ENCODE measurements at places on chromosomes 5 and 9. TPM values are rescaled to one million over a fixed set of nuclear protein-coding genes. Genes with fewer than 3 reads are reported as not detected.

DNA sequence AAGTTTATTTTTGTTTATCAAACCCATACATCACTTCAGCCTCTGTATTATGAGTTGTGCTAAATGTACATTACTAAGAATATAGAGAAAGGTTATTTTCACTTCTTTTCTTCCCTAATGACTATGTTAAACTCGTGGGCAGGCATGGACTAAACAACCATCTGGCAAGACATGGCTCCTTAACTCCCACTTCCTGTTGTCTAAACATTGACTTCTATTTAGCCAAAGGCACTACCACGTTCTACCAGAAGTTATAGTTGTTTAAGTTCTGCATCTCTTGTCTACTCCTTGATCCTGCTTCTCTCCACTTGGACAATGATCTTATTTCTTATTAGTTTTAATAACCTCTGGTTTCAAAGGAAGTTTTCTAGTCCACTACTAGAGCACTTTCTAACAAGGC lies 136.1 kb downstream of the MACIR start:
- no peak for DNase-seq

DNA sequence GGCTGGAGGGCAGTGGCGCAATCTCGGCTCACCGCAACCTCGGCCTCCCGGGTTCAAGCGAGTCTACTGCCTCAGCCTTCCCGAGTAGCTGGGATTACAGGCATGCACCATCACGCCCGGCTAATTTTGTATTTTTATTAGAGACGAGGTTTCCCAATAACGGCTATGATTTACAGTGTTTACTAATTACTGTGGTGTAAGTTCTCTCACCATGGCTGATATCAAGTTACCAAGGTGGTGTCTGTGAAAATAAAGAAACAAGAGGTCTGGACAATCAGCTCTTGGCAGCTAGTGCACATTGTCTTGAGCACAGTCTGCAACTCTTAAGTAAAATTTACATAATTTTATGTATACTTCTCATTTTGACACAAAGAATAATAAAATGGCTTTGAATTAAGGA lies 385.5 kb upstream of the COX7C start:
- no peak for DNase-seq

Gene GRIA1
- total RNA-seq: 207 TPM

Gene PAIP2
- 113 TPM for total RNA-seq

Gene MEIKIN
- total RNA-seq: not detected

DNA sequence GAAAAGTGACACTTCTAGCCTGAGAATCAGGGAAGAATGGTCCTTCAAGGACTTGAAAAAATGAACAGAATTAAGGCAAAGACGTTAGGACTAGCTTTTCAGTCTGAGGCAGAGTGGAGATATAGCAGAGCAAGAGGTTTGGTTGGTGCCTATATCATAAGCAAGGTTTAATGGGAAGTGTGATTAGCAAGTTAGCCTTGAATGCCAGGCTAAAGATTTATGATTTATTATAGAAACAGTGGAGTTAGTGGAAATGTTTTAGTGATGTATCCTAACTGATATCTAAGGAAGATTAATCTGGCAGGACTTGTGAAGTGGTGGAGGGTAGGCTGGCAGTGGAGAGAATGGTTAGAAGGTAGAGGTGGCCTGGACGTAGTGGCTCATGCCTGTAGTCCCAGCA lies 7.0 kb downstream of the F2RL2 start:
- DNase-seq: no peak

DNA sequence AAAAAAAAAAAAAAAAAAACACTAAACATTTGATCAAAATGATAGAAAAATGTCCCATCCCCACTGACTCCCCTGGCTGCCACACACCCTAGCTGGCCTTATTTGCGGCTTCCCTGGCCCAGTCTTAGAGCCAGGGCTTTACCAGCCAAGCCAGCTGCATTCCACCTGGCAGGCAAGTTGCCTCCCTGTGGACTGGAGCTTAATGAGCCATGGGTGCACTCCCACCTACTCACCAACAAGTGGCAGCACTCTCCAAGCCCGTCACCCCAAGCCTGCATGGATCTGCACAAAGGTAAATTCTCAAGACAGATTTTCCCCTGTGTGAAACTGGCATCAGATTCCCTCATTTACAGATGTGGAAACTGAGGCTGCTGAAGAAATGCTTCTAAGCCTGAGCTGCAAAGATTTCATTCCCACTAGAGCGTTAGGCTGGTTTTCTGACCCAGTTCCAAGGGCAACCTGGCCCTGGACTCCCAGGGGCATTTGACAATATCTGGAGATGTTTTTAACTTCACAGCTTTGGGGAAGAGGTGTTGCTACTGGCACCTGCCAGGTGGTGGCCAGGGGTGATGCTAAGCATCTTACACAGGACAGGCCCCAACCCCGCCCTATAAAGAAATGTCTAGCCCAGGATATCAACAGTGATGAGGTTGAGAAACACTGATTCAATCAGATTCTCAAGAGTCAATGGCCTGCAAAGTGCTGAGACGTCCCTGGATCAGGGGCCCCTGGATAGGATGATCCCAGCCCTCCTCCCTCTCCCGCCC lies 21.9 kb upstream of the VDAC1 start:
- DNase-seq: no peak

Gene CARD6
- 0.82 TPM for total RNA-seq

- no peak for DNase-seq
Measured at GRCh38 chr9:106587042-106587441, 275.9 kb upstream of the ZNF462 start.

- no peak for DNase-seq
Measured at GRCh38 chr9:92657296-92658094, 12.4 kb downstream of the IPPK start.

GRCh38 chr5:170267431-170268152 lies 30.0 kb downstream of the LCP2 start:
- DNase-seq: peak; percentile 57

Gene TICAM2
- 1.2 TPM for total RNA-seq

GRCh38 chr9:21833090-21833801 lies 30.8 kb downstream of the MTAP start:
- DNase-seq: no peak

DNA sequence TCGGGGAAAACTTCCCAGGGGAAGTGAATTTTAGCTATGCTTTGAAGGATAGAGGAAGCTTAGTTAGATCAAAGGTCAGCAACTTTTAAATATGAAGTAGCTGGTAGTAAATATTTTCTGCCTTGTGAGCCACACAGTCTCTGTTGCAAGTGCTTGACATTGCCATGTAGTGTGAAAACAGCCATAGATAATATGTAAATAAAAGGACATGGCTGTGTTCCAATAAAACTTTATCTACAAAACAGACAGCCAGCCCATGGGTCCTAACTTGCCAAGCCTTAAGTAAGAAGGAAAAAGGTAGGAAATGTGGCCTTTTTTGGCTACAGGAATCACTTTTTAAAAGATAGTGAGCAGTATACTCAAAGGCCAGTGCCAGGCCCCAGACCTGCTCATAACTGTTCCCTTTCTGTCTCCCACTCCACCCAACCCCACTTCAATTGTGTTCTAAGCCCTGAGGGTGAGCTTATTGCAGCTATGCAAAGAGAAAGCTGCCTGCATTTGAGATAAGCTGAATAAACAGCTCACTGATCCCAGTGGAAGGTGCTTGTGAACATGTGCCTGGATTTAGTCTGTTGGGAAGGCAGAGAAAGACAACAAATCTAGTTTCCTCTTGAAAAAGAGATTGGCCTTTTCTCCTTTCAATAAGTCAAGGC lies 113.0 kb upstream of the TRIM32 start:
- no peak for DNase-seq

GRCh38 chr9:82332018-82332773 lies 343.6 kb downstream of the SPATA31D1 start:
- no peak for DNase-seq

Gene NTRK2
- 221 TPM for total RNA-seq

Gene F2RL1
- 1.2 TPM for total RNA-seq

DNA sequence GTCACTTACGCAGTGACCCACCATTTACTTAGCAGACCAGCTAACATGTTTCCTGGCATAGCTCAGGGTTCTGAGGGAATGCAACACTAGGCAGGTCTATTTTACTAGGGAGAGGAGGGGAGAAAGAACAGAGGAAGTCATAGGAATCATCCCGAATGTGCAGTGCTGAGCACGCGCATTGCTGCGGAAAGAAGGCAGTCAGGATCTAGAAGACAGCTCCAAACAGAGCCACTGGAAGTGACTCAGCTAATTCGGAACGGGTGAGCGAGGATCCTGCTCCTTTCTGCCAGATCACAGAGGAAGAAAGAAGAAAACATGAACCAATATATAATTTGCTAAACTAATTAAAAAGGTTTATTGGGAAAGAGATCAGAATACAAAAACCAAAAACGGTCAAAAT lies 339.8 kb downstream of the EFNA5 start:
- DNase-seq: no peak
